Dorsolateral prefrontal cortex (tissue), 122 donors: ENCODE measurements at places on chromosomes 7 and 10. TPM values are rescaled to one million over a fixed set of nuclear protein-coding genes. Genes with fewer than 3 reads are reported as not detected.

DNA sequence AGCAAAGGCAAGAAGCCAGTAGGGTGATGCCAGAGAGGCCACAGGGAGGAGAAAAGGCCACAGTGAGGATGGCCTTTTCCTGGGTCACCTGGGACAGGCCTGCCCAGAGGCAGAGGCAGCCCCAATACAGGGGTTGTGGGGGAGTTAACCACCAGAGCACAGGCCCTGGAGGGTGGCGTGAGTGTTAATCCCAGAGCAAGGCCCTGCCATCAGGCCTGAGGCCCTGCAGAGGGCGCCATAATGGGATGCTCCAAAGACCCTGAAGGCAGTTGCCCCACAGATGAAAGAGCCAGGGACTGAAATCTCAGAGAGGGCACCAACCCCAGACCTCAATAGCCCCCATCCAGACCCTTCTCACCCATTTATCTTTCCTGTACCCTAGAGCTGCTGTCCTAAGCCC, 23.9 kb downstream of the SLC13A4 start:
- no peak for DNase-seq

DNA sequence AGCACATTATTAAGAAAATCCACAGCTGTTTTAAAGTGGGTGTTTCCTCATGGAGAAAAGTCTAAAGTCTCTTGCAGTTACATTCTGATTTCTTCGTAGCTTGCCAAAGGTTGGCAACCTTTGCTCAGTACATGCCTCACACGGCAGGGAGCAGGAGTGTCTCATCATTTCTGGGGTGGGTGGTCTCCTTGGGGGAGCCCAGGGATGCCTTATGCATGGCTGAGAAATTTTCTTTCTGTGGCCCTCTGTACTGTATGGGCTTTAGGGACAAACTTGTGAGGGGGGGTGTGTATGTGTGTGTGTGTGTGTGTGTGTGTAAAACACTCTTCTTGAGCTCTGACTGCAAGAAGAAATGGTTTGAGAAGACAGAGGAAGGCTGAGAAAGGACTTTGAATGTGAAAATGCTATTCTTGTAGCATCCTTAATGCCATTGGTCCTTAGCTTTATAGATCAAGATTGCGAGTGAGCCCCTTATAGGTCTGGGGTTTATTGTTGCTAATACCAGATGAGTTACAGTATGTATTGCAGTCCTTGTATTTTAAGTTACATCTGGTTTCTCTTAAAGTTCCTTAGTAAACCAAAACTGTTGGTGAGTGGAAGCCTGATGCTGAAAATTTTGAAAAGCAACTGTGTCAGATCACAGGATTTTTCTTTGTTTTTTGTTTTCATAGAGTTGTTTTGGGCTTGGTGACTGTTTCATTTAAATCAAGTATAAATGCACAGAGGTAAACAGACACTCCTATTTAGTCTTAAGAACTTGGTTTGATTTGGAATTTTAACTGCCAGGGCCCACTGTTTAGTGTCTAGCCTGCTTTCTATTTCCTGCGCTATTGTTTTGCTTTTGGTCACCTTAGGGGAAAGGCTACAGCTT, 242.0 kb downstream of the BICC1 start:
- no peak for DNase-seq

- DNase-seq = no peak
Observed at GRCh38 chr10:108684431-108684830, 1238.9 kb downstream of the XPNPEP1 start.

Gene VSTM4
- total RNA-seq = 9.6 TPM

DNA sequence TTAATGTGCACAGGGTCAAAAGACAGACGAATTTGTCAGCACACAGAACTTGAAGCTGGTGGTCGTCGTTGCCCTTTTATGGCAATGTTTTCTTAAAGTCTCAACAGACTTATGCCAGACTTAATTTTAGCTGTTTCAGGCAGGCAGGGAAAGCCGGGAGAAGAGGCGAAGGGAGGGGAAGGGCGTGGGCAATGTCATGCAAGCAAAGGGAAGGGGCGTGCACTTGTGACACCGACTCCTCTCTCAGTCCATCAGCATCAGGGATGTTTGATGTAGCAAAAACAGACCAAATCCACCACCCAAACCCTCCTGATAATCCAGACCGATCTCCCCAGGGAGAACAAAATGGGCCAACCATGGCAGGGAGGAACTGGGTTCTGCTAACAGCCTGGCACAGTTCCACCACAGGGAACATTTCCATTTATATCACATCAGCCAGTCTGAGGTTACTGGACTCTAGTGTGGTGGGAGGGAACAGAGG, 118.1 kb upstream of the RHEB start:
- no peak for DNase-seq

DNA sequence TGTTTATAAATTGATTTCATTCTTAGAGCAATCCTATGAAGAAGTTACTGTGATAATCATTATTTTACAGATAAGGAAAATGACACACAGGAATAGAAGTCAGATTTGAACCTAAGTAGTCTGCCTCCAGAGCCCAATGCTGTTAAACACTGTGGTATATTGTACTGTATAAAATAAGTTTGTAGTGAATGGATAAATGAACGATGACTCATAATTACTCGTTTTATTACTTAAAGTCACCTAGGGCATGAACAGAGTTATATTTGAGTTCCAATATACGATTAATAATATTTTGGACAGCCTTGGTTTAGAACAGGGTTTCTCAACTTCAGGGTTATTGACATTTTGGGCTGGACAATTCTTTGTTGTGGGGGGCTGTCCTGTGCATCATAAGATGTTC, 7.8 kb upstream of the BTRC start:
- no peak for DNase-seq

Gene ELAPOR2
- total RNA-seq = 67.2 TPM

- DNase-seq = no peak
Observed at GRCh38 chr10:107546986-107547385, 382.5 kb upstream of the SORCS1 start.

- no peak for DNase-seq
Observed at GRCh38 chr10:69437321-69438259, 13.7 kb upstream of the TSPAN15 start.

Gene C10orf62
- total RNA-seq = not detected

DNA sequence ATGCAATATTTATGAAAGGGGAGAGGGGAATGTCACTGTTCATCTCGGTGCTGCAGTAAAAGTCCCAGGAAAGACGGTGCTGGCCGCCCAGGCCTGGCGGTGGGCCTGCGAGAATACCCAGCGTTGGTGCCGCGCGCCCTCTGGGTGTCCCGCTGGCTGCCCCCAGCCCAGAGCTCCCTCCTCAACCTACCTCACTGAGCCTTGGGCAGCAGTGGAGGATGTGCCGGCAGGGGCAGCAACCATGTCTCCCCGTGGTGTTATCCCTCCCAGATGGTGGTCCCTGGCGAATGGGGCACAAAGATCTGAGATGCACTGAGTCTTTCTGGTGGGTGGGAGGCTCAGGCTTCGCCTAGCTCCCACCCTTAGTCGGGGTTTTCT, 9.5 kb upstream of the TLX1 start:
- no peak for DNase-seq

Gene TMEM196
- 12.7 TPM for total RNA-seq

DNA sequence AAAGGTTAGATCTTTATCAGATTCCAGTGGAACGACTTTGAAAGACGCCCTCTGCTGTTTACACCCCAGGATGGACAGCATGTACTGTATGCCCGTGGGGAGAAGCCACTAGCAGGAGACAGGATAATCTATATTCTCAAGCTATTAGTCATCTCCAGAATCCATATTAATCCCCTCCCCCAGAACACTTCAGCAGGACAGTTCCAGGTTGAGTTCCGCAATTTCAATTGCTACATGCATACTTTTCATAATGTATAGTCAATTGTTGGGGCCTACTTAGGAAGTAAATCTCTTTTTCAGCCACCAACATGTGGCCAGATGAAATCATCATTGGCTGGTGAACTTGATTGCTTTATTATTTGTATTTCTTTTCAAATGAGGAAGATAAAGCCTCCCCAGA, 313.1 kb upstream of the SMIM30 start:
- DNase-seq = no peak

Gene PKD1L1
- total RNA-seq = 1.8 TPM

- no peak for DNase-seq
Observed at GRCh38 chr7:15209429-15209828, 306.9 kb upstream of the DGKB start.

Gene HOXA4
- not detected for total RNA-seq

Gene AGAP4
- total RNA-seq = 41.1 TPM

DNA sequence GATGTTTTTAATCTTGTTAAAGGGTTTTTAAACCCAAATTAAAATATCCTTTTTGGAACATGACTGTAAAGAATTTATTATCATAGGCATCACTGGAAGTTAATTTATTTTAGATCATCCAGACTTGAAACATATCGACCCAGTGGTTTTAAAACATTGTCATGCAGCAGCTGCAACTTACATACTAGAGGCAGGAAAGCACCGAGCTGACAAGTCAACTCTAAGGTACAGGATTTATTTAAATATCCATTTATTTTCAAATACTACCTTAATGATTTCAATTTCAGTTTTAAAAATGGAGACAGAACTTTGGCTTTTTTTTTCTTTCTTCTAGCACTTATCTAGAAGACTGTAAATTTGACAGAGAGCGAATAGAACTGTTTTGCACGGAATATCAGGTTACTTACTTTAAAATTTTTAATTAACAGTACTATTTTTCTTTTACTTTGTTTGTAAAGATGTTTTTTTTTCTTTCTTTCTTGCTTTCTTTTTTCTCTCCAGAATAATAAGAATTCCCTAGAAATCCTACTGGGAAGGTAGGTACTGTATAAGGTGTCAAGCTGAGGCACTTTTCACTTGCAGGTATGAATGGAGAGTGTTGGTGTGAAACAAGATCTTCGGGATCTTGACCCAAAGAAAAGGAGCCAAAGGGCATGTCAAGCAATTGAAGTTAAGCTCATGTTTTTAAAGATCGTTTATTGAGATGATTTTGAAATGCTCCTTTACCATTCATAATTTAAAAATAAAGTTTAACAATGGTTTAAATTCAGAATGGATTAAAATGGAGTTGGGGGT, 1.8 kb downstream of the COMMD3 start:
- DNase-seq = no peak

- DNase-seq = no peak
Observed at GRCh38 chr7:24499871-24500270, 73.4 kb upstream of the PALS2 start.

- no peak for DNase-seq
Observed at GRCh38 chr7:112624416-112624815, 143.6 kb downstream of the LSMEM1 start.

DNA sequence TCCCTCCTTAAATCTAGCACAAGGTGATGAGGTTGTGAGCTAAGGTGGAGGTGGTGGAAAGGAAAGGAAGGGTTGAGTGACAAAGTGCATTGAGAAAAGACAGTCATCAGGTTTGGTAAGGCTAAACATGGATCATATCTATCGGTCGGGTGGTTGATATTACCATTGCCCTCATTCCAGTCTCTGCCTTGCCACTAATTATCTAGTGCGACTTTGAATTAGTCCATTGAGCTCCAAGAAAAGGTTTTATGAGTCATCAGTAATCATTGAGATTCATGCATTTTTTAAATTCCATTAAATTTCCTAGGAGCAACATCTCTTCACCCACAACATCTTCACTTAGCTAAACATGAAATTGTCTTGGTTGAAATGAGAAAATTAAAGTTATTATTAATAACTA, 68.9 kb upstream of the FRMD4A start:
- no peak for DNase-seq

Gene PALD1
- total RNA-seq = 11.6 TPM

Gene OPN1SW
- not detected for total RNA-seq

Gene ZNF479
- not detected for total RNA-seq

DNA sequence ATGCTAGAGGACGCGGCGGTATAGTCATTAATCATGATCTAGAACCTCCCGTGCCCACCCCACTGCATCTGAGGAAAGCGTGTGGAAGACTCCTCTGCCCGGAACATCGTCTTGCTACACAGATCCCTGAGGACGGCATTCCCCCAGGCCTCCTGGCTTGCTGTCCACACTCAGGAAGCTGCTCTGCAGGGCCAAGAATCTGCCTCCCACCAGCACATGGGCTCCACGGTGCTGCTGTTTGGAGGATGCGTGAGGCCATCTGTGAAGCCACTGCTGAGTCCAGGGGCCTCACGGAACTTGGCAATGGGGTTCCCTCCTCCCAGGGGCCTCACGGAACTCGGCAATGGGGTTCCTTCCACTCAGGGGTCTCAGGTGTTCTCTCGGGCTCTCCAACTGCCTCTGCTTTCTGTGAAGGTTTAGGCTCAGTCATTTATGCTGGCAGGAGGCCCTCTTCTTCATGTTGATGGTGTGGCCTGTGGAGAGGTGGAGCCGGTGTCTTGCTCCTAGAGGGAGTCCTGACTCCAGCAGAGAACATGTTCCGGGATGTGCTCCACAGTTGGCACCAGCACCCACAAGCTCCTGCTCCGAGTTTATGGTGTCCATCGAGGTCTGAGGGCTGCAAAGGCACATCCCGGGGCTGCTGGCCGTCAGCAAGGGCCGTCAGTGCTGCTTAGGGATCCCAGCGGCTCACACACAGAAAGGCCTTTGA, 273.3 kb downstream of the DNAJB6 start:
- no peak for DNase-seq

- DNase-seq = no peak
Observed at GRCh38 chr7:24169077-24169624, 114.8 kb upstream of the NPY start.

DNA sequence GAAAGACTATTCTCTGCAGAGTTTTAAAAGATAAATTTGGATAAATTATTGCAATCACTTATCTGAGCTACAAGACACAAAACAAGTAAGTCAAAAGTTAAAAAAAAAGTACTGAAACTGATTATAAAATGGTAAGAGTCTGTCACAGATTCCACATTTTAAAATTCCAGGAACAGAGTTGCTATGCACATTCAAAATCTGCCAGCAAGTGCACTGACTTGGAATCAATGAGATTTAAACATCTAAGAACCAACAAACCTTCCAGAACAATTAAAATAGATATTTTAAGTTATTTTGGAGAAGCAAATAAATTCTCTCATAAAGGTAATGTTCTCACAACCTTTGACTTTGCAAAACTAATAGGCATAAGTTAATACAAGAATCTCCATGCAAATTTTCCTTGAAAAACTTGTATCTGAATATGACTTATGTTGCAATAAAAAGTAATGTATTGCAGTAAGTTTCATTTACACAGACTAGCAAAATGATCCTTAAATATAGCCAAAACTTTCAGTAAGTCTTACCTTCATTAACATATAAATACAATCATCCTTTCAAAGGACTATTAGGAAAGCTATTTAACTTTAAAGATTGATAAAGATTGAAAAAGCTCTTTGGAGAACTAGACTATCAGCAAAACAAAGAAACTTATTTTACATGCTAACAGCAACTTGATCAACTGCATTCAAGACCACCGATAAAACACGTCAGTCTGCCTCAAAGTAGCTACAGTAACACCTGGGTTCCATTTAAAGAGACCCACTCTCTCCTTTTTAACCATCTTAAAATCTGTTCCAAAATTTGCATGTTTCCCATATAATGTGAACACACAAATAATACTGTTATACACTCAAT, 4.4 kb downstream of the ETV1 start:
- DNase-seq = no peak

Gene UPK3B
- 1.2 TPM for total RNA-seq

GRCh38 chr10:104328896-104329710, 9.2 kb downstream of the ITPRIP start:
- DNase-seq = peak; percentile 75

- no peak for DNase-seq
Observed at GRCh38 chr7:74637745-74638144, 19.8 kb upstream of the GTF2I start.
